ENCODE measurements at places on chromosomes 12 and 14.

DNA sequence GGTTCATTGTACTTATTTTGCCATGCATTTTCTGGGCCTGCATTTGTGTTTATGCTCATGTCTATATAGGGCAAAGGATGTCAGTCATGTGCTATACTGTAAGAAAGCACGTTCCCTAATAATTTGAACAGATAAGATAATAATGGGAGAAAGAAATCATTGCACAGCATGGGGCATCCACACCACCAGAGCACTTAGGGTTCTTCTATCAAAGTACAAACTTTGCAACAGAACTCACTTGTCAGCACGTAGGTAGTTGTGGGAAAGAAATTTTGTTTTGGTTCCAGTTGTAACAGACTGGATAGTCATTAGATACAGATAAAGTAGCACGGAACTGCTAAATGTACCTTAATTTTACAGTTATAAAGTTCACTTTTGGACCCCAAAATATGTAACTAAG, 10.1 kb downstream of the PPP1CC start:
- DNase-seq = no peak

- no peak for DNase-seq
Observed at GRCh38 chr12:997505-997904, 6.5 kb downstream of the ERC1 start.

DNA sequence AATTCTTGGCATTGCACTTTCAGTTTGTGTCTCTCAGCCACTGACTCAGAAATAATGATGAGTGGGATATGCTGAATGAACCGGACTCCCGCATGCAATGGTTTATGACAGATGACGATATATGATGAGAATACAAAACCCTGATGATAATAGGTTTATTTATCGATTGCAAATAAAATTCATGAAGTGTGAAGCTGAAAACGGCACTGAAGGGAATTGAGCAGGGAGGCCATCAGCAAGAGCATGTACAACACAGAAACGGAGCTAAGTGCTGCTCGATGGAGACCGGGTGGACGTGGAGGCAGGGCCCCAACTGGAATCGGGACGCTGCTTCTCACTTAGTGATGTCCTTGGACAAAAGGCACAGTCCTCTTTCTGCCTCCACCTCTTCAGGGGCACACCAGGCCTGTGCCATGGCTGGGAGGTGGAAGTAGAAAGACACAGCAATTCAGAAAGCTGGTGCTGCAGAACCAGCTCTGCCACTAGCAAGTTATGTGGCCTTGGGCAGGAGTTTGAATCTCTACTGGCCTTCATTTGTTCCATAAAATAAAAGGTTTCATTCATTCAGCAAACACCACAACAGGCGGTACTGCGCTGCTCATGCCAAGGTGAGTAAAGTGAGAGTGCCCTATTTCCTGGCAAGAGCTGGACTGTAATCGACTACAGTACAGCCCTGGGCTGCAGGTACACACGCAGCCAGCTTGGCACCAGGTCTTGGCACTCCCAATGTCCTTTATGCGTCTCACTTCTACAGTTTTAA, 117.0 kb downstream of the EGLN3 start:
- DNase-seq = no peak

GRCh38 chr14:103716091-103716801, 636 bp downstream of the ZFYVE21 start:
- no peak for DNase-seq

GRCh38 chr14:22713631-22713950, 52.9 kb upstream of the OXA1L start:
- no peak for DNase-seq

DNA sequence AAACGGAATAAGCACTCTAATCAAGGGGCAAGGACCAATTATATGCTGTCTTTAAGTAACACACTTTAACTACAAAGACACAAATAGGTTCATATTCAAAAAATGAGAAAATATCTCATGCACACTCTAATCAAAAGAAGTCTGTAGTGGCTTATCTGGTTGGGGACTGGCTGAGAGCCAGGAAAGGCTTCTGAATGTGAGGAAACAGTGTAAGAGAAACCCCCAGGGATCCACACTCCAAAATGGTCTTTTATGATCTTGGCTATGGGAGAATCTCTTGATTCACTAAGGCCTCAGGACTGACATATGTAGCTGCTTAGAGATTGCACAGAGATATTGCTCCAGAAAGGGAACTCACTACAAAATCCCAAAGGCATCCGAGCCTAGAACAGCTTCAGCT, 10.3 kb downstream of the CTSG start:
- no peak for DNase-seq

Data from activated T-cell treated with anti-CD3 and anti-CD28 coated beads for 24 hours (primary cell).